ENCODE measurements at places on chromosomes 4 and X. TPM values are rescaled to one million over a fixed set of nuclear protein-coding genes. Genes with fewer than 3 reads are reported as not detected.

DNA sequence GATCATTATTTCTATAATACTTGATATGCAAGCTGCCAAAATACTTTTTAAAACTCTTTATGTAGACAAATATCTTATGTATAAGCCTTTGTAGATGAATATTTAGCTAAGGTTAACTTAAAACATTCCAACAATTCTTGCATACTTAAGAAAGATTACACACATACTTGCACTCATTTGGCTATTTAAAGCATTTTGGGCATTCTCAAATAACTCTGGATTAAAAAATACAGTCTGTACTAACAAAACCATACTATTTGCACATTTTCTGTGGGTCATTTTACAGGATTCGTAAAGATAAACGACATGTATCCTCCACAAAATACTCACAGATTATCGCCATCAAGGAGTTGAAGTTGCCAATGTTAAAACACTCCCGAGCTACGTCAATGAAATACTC, 26.5 kb downstream of the RASGEF1B start:
- no peak for DNase-seq

DNA sequence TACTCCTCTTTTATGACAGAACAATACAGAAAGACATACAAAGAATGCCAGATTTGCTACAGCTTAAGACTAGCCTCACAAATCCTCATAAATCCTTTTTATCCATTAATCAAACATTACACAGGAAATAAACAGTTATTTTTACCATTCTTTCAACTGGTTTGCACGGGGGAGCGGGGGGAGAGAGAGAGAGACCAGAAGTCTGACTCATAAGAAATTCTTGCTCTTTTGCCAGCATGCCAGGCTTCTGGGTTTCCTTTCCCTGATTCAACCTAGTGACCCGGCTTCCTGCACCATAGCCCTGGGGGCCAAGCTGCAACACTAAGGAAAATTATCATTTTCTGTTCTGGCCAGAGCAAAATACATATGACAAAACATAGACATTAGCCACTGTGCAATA, 6.8 kb upstream of the RRAGB start:
- no peak for DNase-seq

DNA sequence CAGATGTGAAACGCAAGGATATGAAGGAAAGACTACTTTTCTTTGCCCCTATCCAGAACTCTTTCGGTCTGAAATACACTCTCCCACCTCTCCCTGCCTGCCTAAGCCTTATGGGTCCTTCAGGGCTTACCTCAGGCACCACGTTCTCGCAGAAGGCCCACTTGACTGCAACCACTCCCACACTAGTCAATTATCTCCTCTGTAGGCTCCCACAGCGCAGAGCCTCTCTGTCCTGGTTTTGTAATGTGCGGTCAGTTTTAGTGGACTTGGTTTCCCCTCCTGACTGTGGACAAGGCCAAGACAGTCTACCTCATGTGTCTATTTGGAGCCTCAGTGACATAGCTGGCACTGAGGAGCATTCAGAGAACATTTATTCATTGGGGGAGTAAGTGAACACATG, 11.1 kb downstream of the CNGA2 start:
- DNase-seq: no peak

GRCh38 chr4:160233141-160233540, 1130.3 kb downstream of the RAPGEF2 start:
- no peak for DNase-seq

- no peak for DNase-seq
These were observed 849.7 kb upstream of the GRID2 start for GRCh38 chr4:91454111-91454510.

Gene ZDHHC15
- 5.5 TPM for polyA plus RNA-seq

Gene ATP10D
- 53.5 TPM for polyA plus RNA-seq

- DNase-seq: no peak
These were observed 30.8 kb downstream of the RTL5 start for GRCh38 chrX:72100824-72101351.

GRCh38 chr4:15197005-15197404, 194.7 kb downstream of the CPEB2 start:
- peak; percentile 7 for DNase-seq

DNA sequence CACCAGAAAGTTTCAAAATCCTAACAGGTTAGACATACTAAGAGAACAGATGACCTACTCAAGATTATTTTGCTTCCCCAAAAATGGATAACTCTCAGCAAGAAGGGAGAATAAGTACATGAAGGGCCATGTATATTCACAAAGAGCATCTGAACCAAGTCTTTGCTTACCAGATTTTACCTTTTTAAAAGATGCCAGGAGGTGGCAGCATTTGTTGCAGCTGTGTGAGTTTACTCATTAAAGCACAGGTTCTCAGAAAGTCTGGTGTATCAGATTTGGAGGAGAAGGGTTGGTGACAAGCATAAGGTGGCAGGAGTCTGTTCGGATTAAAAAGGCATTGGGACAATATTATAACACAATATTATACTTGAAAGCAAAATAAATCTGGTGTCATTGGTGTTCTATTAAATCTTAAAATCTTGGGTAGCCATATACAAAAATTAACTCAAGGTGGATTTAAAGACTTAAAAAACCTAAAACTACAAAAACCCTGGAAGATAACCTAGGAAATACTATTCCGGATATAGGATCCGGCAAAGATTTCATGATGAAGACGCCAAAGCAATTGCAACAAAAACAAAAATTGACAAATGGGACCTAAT, 51.3 kb upstream of the NFKB1 start:
- peak; percentile 64 for DNase-seq

Gene F8A3
- 13.4 TPM for polyA plus RNA-seq

Gene GAGE2A
- polyA plus RNA-seq: not detected

Gene GABRE
- polyA plus RNA-seq: 8.5 TPM

- peak; percentile 38 for DNase-seq
These were observed 916 bp downstream of the MXRA5 start for GRCh38 chrX:3345281-3346191.

- no peak for DNase-seq
These were observed 11.8 kb downstream of the CLCN5 start for GRCh38 chrX:49934148-49934547.

Gene ACTRT1
- not detected for polyA plus RNA-seq

DNA sequence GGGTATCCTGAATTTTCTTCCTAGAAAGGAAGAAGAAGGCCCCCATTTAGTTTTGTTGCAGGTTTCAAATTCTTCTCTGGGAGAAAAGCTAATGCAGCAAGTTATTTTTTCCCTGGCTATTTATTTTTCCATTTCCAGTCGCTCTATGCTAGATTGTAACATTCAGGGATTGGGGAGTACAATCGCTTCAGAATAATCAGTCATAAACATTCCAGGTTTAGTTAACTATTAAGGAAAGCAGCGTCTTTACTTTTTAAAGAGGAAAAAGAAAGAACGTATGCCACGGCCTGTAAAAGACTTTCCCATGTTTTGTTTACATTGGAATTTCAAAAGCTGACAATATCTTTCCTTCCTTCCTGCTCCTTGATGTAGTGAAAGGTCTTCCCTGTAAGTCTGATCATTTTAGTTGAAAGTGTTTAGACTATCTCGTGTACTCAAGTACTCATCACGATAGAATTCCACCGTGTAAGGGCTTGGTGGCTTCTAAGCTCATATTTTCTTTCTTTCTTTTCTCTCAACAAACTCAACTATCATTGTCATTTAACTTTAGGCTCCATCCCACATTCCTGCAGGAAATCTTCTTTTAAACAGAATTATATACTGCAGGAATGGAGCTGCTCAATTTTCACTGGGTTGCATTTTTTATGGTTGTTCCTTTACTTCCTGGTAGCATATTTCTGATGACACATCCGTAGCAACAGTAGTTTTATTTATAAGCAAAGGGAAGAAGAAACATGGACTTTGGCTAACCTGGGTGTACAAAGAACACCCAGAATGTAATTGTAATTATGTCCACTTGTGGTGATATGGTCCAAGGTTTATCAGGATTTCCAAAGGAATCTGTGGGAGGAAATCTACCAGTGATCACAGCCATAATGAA, 213.1 kb upstream of the FAT1 start:
- DNase-seq: peak; percentile 62

DNA sequence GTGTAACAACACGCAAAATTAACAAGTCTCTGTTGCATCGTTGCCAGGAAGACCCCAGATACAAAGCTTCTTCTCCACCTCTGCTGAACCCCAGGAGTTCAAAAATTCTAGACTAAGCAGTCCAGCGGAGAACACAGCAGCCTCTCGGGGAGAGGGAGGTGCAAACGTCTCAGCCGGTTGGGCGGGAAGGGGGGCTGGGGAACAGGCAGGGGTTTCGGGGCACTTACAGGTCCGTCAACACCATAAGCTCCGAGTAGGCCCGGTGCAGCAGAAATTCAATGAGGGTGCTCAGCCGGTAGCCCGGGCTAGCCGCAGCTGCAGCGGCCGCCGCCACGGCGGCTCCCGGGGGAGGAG, 394 bp downstream of the MED14 start:
- DNase-seq: peak; percentile 26
